Activated T-helper 1 cell treated with anti-CD3 and anti-CD28 coated beads, Interleukin-12 subunit alpha, Interleukin-12 subunit beta, Interleukin-2, Interleukin-4 antibody, amounts not matched to agents 30 ng/mL and 10 ng/mL and 1 ng/mL, durations not matched to agents 14 hours and 24 hours and 36 hours (primary cell): ENCODE measurements at places on chromosomes 16 and 17. TPM values are rescaled to one million over a fixed set of nuclear protein-coding genes. Genes with fewer than 3 reads are reported as not detected.

HOXB8 gene
- total RNA-seq, result not detected in 2 replicates

C17orf67 gene
- total RNA-seq, result 3.1 TPM in 2 replicates

PYY gene
- total RNA-seq, result 0.36 TPM in 1 of 2 replicates, not detected in the other

CA5A gene
- 0.13 TPM in 1 of 2 replicates, not detected in the other for total RNA-seq

PRSS27 gene
- total RNA-seq, result 1.7 and 1.8 TPM in 2 replicates

CDC42EP4 gene
- total RNA-seq, result 0.78 and 1.1 TPM in 2 replicates

TEKT5 gene
- total RNA-seq, result not detected in 2 replicates

C17orf50 gene
- not detected in 2 replicates for total RNA-seq

TBX2 gene
- total RNA-seq, result not detected in 2 replicates

PRKCB gene
- total RNA-seq, result 100 and 109 TPM in 2 replicates

ADGRG3 gene
- not detected in 2 replicates for total RNA-seq
